ENCODE measurements at places on chromosomes 13 and 19.

- DNase-seq, result no peak
These were observed 3.6 kb upstream of the FAM187B start for GRCh38 chr19:35231956-35232645.

- DNase-seq, result no peak
These were observed 41.7 kb upstream of the HOMER3 start for GRCh38 chr19:18982669-18983068.

GRCh38 chr13:87172166-87172835, 498.9 kb upstream of the SLITRK5 start:
- DNase-seq, result no peak

DNA sequence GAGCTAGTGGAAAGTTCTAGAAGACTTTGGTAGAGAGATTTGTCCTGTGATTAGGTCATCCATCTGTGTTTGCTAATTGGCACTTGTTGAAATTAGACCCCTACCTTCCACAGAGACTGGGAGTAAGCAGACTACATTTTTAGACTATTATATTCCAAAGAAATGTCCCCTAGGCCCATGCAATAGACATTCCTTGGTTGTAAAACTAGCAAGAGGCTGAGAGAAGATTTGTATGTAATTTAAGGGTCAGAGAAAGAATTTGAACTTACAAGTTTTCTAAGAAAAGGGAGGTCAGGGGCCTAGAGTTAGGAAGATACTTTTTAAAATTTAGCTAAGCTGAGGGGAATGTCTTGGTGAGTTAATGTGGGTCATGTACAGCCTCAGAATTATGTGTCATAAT, 470.7 kb upstream of the SLITRK1 start:
- DNase-seq, result no peak
